ENCODE measurements at places on chromosomes 13 and 19.

GRCh38 chr13:99290894-99291293, 16.3 kb downstream of the GPR183 start:
- DNase-seq: no peak

GRCh38 chr13:100899720-100900316, 225.2 kb upstream of the TMTC4 start:
- DNase-seq: no peak

GRCh38 chr13:21541271-21541670, 62.7 kb downstream of the MICU2 start:
- DNase-seq: no peak

DNA sequence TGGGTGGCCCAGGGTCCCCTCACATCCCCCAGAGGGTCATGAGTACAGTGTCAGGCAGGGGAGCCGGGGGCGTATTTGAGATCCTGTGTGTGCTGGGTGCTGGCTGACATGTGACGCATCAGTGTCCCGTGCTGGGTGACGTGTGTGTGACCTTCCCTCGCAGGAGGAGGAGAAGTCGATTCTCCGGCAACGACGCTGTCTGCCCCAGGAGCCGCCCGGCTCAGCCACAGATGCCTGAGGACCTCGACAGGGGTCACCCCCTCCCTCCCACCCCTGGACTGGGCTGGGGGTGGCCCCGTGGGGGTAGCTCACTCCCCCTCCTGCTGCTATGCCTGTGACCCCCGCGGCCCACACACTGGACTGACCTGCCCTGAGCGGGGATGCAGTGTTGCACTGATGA, 25.8 kb downstream of the PNPLA6 start:
- no peak for DNase-seq

GRCh38 chr19:33686687-33687480, 65.1 kb downstream of the CHST8 start:
- no peak for DNase-seq

DNA sequence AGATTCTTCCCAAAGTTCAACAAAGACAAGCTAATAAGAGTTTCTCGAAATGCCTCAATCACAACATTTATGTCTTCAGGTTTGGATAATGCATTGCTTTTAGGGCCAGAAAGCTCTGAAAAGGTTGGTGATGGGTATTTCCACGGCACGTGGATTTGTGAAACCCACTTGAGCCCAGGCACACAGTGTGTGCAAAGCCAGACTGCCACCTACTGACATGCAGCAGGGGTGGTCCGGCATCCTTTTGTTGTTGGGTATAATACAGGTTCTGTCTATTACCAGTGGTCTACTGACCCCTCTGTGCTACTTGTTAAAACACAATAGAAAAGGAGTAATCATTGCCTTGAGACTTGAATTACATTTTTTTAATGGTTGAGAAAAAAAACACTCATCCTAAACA, 225.6 kb downstream of the RAP2A start:
- no peak for DNase-seq

DNA sequence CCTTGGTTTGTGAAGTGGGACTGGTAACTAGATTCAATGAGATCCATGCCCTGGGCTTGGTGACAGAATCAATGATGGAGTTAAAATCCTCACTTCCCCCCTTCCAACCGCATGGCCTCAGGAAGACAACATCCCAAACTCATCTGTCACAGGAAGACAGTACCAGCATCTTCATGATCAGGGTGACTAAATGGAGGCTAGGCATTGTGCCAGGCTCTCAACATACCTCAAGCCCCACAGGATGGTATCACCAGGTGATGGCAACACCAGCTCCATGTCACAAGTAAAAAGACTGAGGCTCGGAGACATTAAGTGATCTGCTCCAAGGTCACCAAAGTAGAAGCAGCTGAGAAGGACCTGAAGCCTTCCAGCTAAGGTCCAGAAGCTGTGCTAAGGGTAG, 14.2 kb downstream of the MED26 start:
- no peak for DNase-seq

- no peak for DNase-seq
These were observed 280.3 kb upstream of the KLF12 start for GRCh38 chr13:74414458-74414857.

DNA sequence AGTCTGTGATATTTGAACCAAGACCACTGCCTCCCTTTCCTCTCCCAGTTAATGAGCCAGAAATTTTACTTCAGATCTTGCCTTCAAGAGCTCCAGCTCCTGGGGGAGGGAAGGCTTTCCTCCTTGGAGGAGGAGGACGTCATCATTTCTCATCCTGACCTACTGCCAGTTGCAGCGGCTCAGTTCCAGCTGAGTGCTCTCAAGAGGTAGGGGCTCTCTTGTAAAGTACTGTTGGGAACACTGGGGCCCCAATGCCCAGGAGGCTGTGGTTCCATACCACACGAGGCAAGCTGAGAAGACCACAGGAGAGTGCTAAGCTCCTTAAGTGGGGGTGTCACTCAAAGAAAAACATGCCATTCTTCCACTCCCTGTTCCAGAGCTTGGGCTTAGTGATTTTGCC, 36.2 kb downstream of the METTL21C start:
- no peak for DNase-seq

- DNase-seq: no peak
These were observed 8.8 kb downstream of the IGLON5 start for GRCh38 chr19:51320280-51320657.

- DNase-seq: peak; percentile 67
These were observed 87.6 kb upstream of the SLC15A1 start for GRCh38 chr13:98839856-98840769.

DNA sequence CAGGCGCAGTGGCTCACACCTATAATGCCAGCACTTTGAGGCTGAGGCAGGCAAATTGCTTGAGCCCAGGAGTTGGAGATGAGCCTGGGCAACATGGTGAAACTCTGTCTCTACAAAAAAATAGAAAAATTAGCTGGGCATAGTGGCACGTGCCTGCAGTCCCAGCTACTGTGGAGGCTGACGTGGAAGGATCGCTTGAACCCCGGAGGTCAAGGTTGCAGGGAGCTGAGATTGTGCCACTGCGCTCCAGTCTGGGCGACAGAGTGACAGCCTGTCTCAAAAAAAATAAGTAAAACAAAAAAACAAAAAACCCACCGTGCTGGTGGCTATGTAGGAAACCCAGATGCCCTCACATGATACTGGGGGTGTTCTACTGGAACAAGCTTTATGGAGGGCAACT, 16.4 kb downstream of the PHLDB3 start:
- no peak for DNase-seq

GRCh38 chr13:27401210-27401609, 23.2 kb upstream of the GTF3A start:
- DNase-seq: no peak

- no peak for DNase-seq
These were observed 180.8 kb upstream of the ARGLU1 start for GRCh38 chr13:106748785-106749184.

GRCh38 chr13:92317066-92317465, 909.5 kb upstream of the GPC6 start:
- DNase-seq: no peak

- DNase-seq: no peak
These were observed 47.9 kb downstream of the MICU2 start for GRCh38 chr13:21556051-21556450.

DNA sequence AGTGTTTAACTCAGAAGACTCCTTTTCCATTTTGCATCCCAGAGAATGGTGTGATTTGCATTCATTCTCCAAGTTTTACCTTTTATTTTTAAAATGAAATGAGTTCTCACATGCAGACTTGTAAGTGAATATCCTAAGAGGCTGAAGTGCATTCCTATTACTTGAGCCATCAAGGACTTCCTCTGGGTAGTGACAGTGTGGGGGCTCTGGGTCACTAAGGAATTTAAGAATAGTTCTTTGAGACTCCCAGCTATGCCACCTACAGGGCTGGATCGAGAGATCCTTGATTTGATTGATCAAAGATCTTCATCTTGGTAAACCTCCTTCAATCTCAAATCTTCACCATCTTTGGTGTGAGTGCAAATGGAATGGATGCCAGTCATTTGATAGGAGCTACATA, 36.3 kb upstream of the SLC10A2 start:
- no peak for DNase-seq

DNA sequence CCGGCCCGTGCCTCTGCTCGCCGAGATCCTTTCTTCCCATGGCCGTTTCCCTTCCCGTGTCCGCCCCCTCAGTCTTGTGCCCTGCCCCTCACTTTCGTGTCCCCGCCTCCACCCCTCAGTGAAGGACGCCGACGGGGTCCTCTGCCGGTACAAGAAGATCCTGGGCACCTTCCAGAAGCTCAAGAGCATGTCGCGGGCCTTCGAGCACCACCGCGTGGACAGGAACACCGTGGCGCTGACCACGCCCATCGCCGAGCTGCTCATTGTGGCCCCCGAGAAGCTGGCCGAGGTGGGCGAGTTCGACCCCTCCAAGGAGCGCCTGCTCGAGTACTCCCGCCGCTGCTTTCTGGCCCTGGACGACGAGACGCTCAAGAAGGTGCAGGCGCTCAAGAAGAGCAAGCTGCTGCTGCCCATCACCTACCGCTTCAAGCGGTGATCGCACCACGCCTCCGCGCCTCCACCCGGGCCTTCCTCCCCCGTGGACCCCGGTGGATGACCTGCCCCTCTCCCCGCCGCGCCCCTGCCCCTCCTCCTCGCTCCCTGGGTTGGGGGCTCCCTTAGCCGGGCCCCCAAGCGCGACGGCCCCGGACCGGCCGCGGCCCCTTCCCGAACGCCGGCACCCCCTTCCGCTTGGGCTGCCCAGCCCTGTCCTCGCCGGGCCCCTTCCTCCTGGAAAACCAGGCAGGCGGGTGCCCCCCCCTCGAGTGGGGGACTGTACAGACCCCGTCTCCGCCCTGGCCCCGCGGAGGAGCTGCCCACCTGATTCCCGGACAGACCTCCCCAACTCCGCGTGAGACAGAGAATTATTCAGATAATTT, 2.3 kb upstream of the U2AF2 start:
- no peak for DNase-seq

DNA sequence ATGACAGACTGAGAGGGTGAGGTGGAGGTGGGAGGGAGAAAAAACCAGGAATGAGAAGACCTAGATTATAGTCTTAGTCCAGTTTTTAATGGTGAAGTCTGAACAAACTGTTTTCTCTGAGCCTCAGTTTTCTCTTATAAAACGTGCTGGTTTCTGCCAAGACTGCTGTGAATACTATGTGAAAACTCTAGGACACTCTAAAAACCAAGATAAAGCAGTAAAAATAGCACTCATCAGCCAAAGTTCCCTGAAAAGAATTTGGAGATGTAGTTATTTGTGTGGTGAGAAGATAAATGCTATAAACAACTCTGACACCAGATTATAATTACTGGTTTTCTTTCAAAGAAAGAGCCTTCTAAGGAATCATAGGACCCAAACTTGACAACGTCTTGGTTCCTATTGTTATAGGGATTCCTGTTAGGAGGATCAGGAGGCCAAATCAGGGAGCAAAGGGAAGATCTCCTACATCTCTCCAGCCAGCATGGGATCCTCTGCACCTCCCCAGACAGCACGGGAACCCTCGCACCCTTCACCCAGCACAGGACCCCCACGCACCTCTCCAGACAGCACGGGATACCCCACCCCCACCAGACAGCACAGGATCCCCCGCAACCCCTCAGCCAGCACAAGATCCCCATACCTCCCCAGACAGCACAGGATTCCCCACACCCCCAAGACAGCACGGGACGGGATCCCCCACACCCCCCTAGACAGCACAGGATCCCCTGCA, 130.2 kb downstream of the MIPEP start:
- DNase-seq: no peak

- DNase-seq: no peak
These were observed 25.1 kb downstream of the LNX2 start for GRCh38 chr13:27595055-27595811.

DNA sequence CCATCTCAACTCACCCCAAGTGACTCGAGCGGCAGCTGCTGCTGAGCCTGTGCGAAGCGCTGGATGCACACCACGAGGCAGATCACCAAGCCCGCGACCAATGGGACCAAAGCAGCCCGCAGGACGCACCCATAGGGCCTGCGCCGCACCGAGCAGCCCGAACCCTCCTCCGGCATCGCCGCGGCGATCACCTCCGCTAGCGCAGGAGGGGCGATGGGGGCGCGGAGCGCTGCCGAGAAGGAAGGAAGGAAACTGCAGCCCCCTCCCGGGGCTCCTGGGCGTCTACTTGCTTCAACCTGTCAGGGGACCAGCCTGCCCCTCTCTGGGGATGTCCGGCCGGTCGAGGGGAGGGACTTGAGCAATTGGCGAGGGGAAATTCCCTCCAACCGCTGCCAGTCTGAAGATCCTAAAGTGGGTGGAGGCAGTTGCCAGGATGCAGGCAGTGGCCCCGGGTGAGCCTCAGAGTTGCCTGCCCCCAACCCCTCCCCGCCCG, at the start of gene CD70:
Gene CD70, minus strand, starts transcription at position 324 of the 493 bp plus-strand sequence. Its CDS starts 148 bp downstream, at position 176.
- DNase-seq: no peak

- DNase-seq: no peak
These were observed 113.0 kb downstream of the MRPL57 start for GRCh38 chr13:21289475-21289874.

DNA sequence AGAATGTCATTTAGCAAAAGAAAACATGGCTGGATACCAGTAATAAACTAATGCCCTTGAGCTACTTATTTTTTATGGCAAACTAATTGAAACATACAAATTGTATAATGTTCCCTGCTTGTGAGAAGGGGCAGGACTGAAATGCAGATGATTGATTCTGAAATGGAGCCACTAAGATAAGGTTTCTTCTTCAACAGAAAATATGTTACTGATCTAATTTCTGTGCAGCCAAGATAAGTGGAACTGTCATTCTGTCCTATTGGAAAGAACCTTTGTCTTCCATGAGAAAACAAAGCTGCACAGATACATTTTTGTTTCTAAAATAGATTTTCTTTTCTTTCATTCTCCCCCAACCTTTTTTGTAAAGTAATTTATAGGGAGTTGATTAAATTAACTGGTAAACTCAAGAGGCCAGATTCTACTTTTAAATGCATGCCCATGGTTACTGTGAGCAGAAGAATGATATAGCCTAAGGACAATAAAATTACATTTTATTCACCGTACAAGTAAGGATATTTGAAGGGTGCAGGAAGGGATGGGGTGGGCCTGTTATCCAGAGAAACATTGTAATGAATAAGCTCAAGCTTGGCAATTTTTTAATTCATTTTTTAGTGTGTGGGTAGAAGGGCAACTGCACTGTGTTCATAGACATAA, 39.9 kb downstream of the STARD13 start:
- DNase-seq: no peak

DNA sequence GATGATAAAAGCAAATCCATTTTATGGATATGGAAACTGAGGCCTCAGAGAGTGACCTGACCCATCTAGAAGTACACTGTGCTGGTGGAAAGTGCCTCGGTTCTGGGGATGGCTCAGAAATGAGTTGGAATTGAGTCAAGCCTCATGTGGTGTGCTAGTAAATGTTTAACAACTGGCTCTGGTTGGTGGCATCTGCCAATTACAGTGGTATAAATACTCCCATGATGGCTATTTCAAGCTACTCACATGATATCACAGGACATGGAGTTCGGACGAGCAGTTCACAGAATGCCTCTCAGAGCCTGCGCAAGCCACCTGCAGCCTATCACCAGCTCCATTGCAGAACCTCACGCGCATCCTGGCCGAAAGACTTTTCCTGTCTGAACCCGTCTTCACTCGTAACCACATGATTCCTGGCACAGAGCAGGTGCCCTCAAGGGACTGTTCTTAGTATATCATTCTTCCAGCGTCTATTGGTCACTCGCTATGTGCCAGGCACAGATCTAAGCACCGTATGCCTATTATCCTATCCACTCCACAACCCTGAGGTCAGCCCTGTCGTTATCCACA, 9.1 kb downstream of the TMEM150B start:
- no peak for DNase-seq

Data from iPS DF 6.9 (cell line).